ENCODE measurements at places on chromosomes 3 and 15.

GRCh38 chr3:66371432-66371831, 129.4 kb downstream of the LRIG1 start:
- DNase-seq: no peak

DNA sequence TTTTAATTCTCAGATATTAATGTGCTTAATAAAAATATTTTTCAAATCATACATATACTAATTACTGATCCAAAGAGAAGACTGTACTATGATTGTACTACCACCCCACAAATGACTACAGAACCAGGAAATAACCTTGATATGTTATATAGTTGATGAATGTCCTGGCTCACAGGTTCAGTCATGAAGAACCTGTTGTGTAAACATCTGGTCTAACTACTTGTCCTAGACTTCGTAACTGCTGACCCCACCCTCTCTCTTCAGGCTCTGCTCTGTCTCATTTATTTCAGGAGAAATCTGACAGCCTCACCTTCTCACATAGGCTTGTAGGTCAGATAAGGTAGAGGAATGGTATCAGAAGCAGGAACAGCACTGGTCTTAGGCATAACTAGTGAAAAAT, 14.7 kb upstream of the CSTA start:
- DNase-seq: no peak

GRCh38 chr3:128456776-128457715, 9.6 kb downstream of the DNAJB8 start:
- no peak for DNase-seq

DNA sequence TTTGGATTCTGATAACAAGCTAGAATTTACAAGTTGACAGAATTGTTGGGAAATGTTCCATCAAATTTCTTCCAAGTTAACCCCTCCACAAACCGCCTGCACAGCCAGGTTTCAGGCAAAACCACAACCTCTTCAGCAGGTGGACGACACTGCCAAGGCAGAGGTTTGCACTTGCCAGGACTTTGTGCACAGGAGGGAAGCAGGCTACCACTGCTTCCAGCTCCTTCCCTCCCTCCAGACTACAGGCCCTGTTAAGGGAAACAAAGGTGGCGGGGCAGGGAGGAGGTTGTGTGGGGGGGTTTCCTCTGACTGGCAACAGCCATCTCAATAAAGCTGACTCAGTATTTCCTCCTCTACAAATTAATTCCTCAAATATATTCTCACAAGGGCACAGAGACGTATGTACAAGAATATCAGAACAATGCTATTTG, 42.2 kb downstream of the TBC1D2B start:
- peak; percentile 51 for DNase-seq

DNA sequence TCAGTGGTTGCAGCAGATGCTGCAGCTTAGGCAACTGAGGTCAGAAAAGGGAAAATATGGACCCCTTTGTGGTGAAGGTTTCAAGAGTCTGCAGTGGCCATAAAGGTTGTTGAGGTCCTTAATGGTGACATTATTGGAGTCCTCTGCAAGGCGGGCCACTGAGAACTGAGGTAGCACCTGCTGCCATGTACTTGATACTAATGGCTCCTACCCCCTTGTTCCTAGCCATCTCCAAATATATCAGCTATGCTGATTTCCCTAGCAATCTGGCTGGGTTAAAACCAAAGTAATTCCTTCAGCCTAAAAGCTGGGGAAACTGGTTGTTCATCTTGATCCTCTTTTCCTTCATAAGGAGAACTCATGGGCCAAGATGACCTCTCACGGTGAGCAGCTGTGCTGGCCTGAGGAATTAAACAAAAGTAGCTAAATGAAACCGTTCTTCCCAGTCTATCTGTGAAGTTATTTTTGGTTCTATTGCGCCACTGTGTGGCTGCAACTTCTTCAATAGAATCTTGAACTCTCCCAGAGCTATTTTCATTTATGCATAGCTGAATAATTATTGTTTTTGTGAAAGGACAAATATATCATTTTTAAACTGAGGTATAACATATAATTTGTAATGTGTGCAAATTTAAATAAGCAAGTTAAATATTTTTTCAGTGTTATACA, 76.1 kb upstream of the PLSCR4 start:
- no peak for DNase-seq

GRCh38 chr3:61572879-61573278, 11.5 kb downstream of the PTPRG start:
- DNase-seq: no peak

GRCh38 chr3:133745108-133745507, 1.1 kb upstream of the TF start:
- DNase-seq: no peak

GRCh38 chr3:13655061-13655913, 106.4 kb downstream of the FBLN2 start:
- DNase-seq: peak; percentile 19

GRCh38 chr15:66994927-66995656, 70.3 kb upstream of the SMAD3 start:
- no peak for DNase-seq

DNA sequence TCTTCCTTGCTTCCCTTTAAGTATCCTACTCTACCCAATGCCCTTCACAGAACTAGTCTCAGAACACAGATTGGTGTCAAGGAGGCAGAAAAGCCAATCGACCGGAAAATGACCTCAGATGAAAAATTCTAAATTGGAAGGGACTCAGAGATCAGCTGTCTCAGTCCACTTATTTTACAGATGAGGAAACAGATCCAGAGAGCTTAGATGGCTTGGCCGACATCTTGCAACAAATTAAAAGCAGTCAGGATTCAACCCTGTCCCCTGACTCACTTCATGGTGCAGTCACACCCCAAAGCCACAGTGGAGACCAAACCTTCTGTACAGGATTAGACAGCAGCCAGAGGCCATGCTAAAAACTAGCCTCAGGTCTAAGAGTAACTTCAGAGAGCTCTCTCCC, 169.3 kb upstream of the BHLHE40 start:
- DNase-seq: no peak

GRCh38 chr3:42756681-42757213, 16.3 kb downstream of the CCDC13 start:
- no peak for DNase-seq

DNA sequence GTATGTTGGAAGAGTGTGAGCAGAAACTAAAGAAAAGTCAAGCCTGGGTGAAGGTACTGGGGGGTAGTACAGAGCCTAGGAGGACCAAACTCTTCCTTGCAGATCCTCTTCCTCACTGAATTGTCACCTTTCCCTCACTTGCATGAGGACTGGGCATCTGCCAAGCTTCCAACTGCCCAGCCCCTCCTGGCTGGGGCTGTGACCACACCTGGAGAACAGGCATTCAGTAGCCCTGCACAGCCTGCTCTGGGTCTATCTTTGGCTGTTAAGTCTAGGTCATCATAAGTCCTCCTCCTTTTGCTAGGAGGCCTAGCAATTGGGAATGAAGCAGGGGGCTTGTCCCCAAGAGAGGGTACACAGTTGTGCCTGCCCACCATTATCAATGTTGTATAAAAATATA, 55.2 kb downstream of the CAPN7 start:
- no peak for DNase-seq

DNA sequence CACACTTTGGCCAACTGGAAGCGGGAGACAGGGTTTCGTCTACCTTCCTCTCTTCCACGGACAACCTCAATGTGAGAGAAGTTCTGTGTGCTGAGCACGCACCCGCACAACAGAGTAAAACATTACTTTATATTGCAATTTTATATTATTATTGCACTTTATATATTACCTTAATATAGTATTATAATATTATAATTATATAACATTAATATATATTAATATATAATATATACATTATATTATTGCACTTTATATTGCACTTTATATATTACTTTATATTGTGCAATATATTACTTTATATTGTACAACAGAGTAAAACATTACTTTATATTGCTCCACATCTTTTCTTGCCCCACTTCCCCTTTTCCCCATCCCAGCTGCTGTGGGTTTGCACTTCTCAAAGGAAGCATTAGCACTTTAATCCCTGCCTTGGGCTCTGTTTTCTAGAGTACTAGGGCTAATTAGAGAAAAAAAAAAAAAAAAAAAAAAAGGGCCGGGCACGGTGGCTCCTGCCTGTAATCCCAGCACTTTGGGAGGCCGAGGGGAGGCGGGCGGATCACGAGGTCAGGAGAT, 76.4 kb upstream of the SLC4A7 start:
- DNase-seq: no peak

DNA sequence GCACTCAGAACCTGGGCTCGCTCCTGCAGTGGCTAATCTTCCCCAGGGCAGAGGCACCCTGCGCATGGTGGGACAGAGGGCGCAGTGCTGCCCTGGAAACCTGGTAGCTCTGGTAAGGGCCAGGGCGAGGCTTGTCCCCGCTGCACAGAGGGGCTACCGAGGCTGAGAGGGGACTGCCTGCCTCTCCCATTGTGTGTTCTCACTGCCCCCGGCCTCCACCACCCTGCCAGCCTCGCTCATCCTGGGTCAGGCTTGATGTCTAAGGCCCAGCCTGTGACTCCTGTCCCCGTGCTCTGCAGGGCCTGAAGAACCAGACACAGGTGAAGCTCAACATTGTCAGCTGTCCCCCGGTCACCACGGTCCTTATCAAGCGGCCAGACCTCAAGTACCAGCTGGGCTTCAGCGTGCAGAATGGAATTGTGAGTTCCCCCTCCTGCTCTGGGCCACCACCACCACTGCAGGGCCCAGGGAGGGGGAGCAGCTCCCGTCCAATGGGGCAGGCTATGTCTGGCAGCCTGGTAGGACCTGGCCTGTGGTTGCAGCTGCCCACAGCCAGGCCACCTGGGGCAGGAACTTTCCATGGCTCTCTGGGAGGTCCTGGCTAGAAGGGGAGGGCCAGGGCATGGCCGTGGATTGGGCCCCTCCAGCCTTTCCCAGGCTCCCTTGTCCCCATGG, 161.5 kb downstream of the NSMCE3 start:
- no peak for DNase-seq

DNA sequence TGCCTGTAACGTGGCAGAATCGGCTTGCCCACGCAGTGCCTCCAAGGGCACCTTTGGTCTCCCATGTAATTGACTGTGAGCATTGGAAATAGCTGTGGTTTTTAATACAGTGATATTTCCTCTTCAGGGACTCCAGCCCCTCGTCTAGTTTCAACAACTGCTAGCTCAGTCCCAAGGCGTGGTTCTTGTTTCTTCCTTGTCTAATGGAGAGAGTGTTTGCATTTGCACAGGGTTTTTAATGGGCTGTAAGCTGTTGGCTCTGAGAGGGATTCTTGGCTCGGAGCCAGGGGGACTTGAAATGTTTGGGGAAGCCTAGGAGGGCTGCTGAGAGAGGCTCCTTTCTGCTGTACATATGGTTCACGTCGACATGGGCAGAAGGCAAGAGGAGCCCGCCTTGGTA, 86.2 kb downstream of the THSD4 start:
- no peak for DNase-seq

- DNase-seq: no peak
Observed at GRCh38 chr3:66428733-66429132, 72.1 kb downstream of the LRIG1 start.

GRCh38 chr15:40554161-40554525, 10.7 kb downstream of the CCDC32 start:
- no peak for DNase-seq

DNA sequence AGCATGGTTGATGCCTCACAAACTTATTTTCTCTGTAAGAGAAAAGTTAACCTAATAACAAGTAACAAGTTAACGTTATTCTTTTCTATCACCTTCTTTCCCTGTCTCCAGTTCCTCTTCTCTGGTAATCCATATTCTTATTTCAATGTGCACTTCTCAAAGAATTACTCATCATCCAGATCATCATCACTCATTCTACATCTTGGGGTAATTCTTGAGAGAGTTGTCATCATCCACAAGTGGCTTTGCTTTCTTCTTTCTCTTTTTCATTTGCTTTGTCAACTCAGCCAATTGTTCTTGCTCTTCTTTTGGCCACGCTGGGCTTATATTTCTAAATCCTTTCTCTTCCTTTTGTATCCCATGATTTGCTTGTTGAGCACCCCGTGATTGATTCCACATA, 20.8 kb upstream of the RNF111 start:
- no peak for DNase-seq

GRCh38 chr3:85627932-85628331, 669.1 kb downstream of the CADM2 start:
- no peak for DNase-seq

DNA sequence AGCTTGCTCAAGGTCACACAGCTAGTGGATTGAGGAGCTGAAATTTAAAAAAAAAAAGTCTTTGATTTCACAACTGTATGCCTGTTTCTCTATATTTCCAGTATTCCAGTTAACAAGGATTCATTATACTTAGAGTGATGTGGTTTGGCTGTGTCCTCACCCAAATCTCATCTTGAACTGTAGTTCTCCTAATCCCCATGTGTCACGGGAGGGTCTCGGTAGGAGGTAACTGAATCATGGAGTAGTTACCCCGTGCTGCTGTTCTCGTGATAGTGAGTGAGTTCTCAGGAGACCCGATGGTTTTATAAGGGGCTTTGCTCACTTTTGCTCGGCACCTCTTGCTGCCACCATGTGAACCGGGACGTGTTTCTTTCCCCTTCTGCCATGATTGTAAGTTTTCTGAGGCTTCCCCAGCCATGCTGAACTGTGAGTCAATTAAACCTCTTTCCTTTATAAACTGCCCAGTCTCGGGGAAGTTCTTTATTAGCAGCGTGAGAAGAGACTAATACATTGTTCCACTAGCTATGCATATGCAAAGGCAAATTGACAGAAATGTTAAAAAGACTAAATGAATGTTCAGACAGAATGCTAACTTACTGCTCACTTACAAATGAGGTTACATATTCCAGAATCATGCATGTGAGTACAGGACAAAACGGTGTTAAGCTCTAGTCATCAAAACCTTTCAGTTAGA, 1101.9 kb downstream of the ROBO1 start:
- DNase-seq: no peak

GRCh38 chr3:129616291-129616690, 9.8 kb upstream of the PLXND1 start:
- DNase-seq: no peak

DNA sequence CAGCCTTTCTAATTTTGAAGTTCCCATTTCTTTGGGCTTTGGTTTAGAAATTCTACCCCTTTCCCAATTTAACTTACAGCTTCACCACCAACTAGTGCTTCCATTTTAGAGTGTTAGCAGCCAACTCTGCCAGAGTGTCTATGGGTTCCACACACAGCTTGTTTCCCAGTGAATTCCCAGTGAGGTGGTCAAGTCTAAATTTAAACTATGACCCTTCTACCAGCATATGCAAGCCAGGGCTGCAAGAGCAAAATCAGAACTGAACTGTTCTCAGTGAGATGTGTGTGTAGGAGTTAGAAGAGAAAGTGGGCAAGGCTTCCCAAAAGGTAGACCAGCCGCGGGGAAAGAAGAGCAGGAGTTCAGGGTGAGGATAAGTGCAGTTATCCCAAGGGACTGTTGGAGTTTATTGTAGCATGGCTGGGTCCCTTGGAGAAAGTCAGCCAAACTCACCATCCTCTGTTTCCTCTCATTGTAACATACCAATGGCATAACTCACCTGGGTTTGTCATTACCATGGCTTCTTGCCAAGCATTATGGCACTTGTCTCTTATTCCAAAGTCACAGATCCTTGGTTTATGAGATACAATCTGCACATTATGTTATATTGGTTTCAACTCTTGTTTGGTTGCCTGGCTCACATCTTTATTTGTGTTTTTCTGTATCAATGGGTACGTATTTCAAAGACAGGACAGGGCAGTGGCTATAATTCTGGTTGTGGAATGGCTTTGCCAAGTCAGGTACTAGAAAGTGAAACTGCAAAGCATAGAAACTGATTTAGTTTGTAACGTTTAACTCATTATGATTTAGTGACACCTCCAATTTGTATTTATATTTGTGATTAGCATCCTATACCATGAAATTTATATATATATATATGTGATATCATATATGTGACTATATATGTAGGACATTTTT, 130.2 kb upstream of the UMPS start:
- DNase-seq: no peak

Data from CD4-positive, alpha-beta T cell treated with Interleukin-2 at 100 ng/mL for 4 hours (primary cell).